Mesenteric fat pad (tissue), 1 donor: ENCODE measurements at places on chromosomes 3 and 15. TPM values are rescaled to one million over a fixed set of nuclear protein-coding genes. Genes with fewer than 3 reads are reported as not detected.

DNA sequence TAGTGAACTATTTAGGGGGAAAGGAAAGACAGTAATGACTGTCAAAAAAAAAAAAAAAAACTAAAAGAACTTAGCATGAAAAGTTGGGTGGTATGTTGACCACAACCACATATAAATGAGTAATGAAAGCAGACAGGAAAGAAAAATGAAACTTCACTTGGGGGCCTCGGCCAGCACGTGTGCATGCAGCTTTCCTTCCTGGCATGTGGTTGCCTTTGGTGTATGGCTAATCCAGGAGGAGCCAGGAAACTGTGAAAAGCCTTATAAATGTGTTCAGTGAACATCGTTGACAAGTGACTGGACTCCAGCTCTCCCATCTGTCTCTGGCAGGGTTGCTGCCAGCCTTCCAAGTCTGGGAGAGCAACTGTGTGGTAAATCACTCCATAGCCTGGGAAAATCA lies 195.1 kb downstream of the DTWD1 start:
- no peak for DNase-seq

- no peak for DNase-seq
Observed at GRCh38 chr15:74950078-74950908, 6.3 kb downstream of the RPP25 start.

DNA sequence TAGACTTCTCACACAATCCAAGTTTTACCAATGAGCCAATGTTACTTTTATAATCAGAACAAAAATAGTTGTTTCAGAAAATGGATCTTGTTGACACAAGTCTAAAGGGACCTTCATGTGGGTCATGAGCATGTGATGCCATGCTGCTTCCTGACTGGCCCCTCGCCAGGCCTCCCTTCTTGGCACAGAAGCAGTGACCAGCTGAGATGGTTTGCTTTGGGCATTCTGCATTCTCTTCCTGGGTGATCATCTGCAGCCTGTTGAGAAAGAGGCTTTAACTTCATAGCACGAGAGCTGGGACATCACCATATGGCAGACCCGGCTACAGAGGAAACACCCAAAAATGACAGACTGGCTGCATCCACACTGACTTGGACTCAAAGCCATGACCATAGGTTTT lies 45.7 kb downstream of the TGM4 start:
- DNase-seq = no peak

- no peak for DNase-seq
Observed at GRCh38 chr3:151146071-151146730, 56.8 kb downstream of the GPR171 start.

- DNase-seq = no peak
Observed at GRCh38 chr15:42832576-42832975, 88.0 kb downstream of the TTBK2 start.

The CLDN18 gene
- not detected for total RNA-seq

The C3orf52 gene
- 3.6 TPM for total RNA-seq

DNA sequence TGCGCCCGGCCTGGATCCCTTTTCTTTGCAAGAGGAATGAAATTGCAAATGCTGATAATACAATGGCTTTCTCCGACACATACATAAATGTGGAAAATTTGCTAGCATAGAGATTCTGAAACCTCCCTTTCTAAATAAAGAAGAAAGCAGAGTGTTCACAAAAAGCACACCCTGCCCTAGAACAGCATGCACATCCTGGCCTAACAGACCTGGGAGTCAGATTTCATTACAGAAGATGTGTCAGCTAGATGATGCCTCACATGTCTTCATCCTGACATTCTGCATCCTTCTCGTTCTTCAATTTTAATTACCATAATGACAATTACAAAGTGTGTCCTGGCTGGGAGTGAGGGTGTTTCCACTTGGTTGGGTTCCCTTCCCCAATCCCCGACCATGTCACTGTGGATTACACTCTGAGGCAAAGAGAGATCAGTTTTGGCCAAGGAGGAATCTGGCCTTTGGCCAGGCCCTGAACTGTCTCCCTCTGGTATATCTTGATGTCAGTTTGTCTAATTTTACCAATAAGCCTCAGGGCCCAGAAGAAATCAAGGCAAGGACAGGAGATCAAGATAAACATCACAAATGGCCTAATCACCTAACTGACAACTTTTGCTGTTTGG lies 104.9 kb upstream of the SPATA12 start:
- DNase-seq = no peak

GRCh38 chr3:108833611-108834010 lies 11.0 kb downstream of the TRAT1 start:
- DNase-seq = no peak

- DNase-seq = no peak
Observed at GRCh38 chr15:31163769-31164572, 62.4 kb upstream of the TRPM1 start.
